Activated T-cell treated with anti-CD3 and anti-CD28 coated beads for 4 hours (primary cell): ENCODE measurements at places on chromosomes 7 and 10.

- no peak for DNase-seq
Measured at GRCh38 chr10:113924664-113925063, 70.2 kb downstream of the NHLRC2 start.

DNA sequence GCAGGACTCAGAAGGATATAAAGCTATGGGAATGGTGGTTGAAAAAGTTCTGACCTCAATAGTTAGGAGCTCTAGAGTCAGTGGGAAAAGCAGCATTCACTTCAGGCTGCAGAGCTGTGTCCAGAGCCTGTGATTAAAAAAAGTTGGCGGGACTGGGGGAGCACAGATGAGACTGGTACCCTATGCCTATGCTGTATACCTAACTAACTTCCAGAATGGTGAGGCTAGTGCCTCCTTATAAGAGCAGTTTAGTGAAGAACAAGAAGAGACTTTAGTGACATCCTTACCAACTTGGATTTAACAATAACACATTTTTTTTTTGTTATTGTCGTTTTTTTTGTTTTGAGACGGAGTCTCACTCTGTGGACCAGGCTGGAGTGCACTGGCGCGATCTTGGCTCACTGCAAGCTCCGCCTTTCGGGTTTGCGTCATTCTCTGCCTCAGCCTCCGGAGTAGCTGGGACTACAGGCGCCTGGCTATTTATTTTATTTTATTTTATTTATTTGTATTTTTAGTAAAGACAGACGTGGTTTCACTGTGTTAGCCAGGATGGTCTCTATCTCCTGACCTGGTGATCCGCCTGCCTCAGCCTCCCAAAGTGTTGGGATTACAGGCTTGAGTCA, 6.6 kb upstream of the ZNF282 start:
- DNase-seq = no peak

DNA sequence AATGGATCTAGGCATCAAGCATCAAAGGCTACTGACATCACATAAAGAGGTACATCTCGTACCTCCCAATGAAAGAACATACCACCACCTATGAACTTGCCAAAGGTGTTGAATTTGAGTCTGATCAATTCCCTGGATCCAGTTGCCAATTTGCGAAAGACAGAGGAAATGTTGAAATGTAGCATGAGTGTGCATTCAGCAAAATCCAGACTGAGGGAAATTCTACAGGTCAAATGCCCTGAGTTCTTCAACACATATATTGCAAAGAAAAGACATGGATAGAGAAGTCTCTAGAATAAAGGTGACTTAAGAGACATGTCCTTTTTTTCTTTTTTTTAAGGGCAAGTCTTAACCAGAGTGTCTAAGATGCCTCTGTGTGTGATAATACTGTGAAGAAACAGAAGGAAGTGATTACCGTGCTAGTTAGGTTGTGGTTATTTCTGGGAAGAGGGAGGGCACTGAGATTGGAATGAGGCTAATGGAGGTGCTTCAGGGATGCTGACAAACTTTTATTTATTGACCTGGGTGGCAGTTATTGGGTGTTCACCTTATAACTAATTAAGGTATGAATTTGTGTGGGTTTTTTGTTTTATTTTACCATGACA, 128.7 kb downstream of the SAMD9 start:
- DNase-seq = no peak

GRCh38 chr10:19283285-19283684, 234.7 kb downstream of the MALRD1 start:
- DNase-seq = no peak

DNA sequence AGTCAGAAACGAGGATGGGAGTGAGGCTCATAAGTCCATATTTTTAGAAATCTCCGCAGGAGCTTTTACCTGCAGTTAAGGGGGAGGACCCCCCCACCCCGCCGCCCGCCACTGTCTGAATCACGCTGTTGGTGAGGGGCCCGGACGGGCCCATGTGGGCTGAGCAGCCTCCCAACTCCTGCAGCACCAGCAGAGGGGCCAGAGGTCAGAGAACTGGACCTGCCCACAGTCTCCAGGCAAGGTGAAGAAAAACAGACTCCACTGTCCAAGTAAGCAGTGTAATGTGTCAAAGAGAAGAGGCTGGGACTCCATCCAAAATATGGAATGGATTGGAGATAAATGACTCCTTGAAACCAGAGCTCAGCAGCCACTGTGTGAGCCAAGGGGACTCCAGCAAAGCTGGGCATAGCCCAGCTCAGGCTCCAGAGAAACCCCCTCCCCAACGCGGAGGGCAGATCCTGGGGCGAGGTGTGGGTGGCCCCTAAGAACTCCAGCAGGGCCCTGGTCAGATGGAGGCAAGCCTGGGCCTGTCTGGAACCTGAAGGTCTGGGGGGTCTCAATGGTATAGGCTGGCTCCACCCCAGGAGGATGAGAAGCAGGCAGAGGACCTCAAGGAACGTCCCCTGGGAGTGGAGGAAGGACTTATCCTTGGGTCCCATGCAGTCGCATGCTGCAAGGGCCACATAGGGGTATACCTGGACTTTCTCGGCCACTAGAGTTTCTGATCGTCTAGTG, 128.5 kb upstream of the TNS3 start:
- no peak for DNase-seq

- no peak for DNase-seq
Measured at GRCh38 chr7:96174812-96175211, 147.1 kb downstream of the SLC25A13 start.

DNA sequence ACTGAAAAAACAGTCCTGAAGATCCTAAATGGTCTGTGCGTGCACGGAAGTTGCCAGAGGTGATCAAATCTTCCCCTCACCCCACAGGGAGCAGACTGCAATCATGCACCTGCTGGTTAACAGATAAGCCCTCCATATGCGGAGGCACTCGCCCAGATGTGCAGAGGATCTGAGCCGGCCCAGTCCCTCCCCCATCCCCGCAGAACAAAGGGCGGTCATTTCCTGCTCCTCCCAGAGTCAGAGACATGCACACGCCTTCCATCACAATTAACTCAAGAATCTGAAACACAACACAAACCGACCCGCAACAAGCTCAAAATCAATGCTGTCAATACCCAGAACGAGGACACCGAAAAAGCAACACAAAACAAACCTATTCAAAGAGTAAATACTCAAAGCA, 24.2 kb downstream of the CRTAC1 start:
- no peak for DNase-seq

- DNase-seq = no peak
Measured at GRCh38 chr7:21028186-21028585, 241.5 kb upstream of the SP8 start.

DNA sequence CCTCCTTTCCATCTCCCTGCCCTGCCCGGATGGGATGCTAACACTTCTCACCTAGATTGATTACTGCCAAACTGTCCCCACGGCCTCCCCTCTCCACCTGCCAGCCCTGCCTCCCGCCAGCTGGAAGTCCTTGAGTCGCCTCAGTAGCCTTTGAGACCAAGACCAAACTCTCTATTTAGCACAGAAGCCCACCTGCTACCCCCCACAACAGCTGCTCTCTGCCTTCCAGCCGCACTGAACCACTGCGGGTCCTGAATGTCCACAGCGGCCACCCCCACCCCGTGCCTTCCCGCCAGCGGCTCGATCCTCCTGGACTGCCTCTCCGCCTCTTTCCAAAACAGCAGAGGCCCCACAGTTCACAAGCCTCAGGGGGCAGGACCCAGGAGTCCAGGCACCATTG, 39.0 kb downstream of the FKBP6 start:
- no peak for DNase-seq

GRCh38 chr7:120567204-120567603, 290.7 kb downstream of the TSPAN12 start:
- DNase-seq = no peak

DNA sequence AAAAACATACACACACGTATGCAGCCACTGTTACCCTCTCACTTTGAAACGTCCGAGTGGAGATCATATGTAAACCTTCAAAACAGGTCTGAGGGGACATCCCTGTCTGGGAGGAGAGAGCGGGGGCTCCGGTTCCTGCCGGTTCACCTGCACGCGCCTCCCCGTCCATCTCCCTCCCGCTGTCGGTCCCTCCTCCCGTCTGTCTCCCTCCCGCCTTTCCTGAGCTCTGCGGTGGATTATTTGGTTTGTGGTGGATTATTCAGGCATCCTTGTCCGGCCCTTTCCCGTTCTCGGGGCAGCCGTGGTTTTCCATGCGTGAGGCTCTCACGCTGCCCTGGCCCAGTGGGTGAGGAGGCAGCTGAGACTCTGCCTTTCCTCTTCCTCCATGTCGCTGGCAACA, 59.8 kb downstream of the NKX6-2 start:
- DNase-seq = no peak
